ENCODE measurements at places on chromosomes 16 and 17. TPM values are rescaled to one million over a fixed set of nuclear protein-coding genes. Genes with fewer than 3 reads are reported as not detected.
A peak's percentile ranks its signal among the peaks of the same experiment; 100 is the strongest.

Gene CYGB
- 5.6 TPM for total RNA-seq

DNA sequence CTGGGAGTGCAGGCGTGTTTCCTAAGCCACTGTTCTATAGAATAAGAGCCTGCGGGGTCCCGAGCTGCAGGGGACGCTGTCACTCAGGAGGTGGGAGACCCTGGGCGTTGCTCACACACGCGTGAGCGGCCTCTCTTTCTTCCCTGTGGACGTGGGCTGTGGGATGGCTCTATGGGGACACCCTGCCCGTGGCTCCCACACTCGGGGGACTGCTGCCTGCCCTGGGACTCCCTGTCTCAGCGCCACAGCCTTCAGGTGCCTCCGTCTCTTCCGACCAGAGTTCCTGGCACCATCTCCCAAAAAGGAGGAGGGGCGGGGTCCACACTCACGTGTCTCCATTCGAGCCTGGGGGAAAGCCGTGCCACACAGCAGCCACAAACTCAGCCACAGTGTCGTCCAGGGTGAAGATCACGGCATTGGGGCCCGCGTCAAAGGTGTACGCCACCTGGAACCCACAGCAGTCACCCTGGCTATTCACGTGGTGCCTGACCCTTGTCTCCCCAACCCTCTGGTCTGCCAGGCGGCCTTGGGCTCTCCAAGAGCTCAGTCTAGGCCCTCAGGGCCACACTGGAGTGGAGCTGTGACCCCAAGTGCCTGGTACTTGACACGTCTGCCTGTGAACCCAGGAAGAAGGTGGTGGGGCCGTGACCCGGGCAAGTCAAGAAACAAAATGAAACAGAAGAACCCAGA lies 3.7 kb upstream of the CYBA start:
- no peak for DNase-seq

- DNase-seq: peak; percentile 90
Observed at GRCh38 chr17:61862975-61863800, at the start of gene BRIP1. BRIP1 (minus strand) TSS chr17:61863528; CDS start chr17:61861539, 1,989 bp downstream.

Gene TP53TG3F
- total RNA-seq: not detected

DNA sequence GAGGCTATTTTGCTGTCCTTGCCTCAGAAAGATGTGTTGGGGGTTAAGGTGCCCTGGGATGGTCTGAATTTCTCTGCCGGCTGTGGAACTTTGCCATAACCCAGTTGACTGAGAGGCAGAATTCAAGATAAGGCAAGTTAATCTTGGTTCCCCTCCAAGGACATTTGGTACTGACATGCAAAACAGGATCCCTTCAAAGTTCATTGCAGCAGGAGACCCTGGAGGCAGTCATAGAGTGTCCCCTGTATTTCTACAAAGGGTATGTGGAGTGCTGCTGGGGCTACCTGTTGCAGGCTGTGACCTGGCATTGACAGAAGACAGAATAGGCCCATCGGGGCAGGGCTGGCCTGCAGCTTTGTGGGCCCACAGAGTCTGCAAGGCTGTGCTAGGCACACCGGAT lies 135.6 kb upstream of the IRX3 start:
- DNase-seq: no peak

Gene KLHL10
- total RNA-seq: not detected

- DNase-seq: no peak
Observed at GRCh38 chr16:29986231-29986630, 9.2 kb downstream of the HIRIP3 start.

DNA sequence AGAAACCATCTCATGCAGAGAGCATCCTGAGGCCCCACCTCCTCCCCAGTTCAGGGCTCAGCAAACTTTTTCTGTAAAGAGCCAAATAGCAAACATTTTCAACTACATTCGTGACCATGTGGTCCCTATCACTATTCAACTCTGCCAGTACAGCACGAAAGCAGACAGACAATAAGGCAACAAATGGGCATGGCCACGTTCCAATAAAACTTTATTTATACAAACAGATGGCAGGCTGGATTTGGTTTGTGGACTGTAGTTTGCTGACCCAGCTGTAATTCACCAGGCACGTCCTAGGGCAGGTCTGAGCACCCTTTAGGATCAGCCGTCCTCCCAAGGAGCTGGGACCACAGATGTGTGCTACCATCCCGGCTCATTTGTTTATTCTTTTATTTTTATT lies 27.1 kb upstream of the GPRC5C start:
- DNase-seq: no peak

DNA sequence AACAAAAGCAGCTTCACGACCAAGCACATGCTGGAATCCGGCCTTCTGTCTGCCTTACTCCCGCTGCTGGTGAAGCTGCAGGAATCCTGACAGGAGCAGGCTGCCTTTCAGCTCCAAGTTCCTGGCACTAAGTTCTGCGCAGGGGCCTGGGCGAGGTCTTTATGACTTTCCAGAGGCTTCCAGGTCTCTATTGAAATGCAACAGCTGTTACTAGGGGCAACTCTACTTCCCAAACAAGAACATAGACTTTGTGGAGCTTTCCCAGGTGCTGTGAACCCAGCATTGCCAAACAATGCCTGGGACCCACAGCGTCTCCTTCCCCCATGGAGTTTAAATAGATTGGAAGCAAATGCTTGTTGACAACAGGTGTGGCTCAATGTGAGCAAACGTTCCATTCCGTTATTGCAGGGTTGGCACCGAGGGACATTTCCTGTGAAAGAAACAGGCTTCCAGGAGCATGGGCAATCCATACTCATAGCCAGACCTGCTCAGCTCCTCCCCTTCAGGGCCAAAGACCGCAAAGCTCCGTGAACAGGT lies 156.0 kb downstream of the CDH13 start:
- DNase-seq: peak; percentile 33

Gene TMEM114
- not detected for total RNA-seq

- DNase-seq: no peak
Observed at GRCh38 chr17:76550712-76551615, 11.1 kb downstream of the PRCD start.

Gene NXPH3
- 4.6 TPM for total RNA-seq

DNA sequence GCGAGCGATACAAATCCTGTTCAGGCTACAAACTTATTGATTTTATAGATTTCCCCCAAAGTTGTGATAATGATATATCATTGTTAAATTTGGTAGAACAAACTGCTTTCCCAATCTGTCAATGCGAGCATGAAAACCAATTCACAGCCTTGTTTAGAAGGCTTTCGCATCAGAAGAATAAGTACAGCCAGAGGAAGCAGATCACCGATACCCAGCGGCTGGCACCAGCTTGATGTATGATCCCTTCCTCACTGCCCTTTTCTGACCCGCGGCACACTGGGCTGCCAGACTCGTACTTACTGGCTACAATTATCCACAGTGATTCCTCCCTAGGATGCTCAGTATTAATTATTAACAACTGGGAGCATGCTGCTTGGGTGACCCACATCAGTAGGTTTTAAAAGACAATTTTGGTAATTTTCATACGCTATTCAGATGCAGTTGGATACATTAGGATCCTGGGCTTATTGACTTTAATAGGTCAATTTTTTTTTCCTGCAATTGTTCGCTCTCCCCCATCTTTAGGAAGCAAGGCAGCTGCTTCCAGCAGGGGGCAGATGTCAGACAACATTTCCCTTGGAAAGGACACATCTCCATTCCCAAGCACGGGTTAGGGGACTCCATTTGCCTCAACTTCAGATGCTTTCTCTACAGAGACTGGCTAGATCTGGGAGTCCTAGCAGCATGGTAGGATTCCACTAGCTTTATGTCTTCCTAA lies 582.7 kb upstream of the PSMD7 start:
- DNase-seq: no peak

Gene PABPN1L
- not detected for total RNA-seq

Gene KRTAP9-2
- not detected for total RNA-seq

- no peak for DNase-seq
Observed at GRCh38 chr16:29230671-29231096, 175.8 kb downstream of the NPIPB11 start.

- DNase-seq: no peak
Observed at GRCh38 chr17:56482229-56482628, 111.3 kb upstream of the NOG start.

Gene KRT9
- not detected for total RNA-seq

- DNase-seq: no peak
Observed at GRCh38 chr17:21373036-21373435, 3.1 kb upstream of the KCNJ12 start.

DNA sequence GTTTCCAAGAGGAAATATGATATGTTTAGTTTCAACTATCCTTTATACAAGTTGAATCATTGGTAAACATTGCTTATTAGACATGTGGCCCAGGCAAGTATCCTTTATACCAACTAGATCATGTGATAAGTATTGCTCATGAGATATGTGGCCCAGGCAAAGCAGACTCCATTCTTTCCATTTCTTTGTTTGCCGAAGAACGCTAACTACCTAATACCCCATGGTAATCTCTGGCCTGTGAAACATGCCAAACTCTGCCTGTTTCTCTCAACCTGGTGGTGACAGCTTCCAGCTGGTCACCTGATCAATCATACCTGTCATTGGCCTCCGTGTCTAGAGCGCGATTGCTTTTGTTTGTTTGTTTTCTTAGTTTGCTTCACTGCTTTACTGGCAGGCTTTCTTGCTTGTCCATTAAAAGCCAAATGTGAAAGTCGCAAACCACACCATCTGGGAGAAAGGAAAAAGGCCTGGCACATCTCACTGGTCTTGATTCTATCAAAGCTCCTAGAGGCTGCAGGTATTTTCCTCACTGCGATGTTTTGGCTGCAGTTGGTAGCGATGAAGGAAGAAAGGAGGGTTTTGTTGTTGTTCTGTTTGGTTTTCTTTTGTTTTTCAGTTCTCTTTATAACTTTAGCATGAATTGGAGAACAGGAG lies 686.2 kb downstream of the KCNJ2 start:
- DNase-seq: no peak

DNA sequence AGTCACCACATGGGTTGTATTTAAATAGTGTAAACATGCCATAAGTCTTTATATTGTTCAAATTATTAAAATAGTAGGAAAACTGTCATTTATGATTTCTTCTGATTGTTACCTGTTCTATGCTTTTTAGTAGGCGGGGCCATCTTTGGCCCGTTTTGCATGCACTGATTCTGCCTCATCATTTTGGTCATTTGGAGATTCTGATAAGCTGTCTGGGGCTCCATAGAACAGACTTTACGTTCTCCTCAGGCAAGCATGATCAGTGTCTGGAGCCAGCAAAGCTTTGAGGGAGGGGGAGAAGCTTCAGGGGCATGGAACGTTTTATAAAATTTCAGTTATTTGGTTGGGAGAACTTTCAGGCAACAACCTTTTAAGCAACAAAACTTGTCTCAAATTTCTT lies 8.8 kb downstream of the NDEL1 start:
- no peak for DNase-seq

DNA sequence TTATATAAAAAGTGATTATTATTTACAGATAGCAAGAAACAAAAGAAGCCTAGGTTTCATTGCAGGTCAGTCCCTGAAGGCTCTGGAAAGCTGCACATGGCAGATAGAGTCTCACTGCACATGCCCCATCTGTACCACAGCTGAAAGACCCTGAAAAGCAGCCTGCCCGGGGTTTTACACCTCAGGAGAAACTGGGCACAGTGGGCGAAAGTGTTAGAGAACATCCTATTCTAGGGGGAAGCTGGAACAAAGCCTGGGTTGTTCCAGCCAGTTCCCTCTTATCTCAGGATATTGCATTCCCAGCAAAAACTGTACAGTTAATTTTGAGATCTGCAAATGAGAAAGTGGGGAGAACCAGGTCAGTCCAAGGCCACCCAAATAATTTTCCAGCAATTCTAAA lies 419.7 kb downstream of the CNTNAP4 start:
- no peak for DNase-seq

DNA sequence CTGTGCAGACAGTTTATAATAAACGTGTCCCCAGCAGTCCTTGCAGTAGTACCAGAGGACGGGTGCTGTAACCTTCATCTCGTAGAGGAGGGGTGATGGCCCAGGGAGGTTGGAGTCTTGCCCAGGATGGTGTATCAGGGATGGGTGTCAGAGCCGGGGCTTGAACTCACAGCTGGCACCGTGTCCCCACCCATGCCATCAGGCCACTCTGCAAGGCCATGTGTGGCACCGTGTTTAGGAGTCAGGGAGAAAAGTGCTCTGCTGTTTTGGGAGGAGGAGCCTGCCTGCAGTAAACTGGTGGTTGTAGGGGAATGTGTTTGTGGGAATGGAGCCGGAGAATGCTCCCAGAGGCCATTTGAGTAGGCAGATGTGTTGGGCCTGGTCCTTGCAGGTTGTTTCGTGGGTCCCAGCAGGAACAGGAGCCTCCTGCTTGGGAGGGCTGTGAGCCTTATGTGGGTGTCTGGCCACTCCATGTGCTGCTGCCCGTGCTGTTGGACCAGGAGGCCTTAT lies 1.7 kb downstream of the ADORA2B start:
- DNase-seq: no peak

DNA sequence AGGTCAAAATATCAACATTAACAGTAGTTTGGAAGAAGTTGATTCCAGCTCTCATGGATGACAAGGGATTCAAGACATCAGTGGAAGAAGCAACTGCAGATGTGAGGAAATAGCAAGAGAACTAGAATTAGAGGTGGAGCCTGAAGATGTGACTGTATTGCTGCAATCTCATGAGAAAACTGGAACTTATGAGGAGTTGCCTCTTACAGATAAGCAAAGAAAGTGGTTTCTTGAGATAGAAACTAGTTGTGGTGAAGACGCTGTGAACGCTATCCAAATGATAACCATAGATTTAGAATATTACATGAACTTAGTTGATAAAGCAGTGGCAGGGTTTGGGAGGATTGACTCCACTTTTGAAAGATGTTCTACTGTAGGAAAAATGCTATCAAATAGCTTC lies 67.8 kb downstream of the GOSR1 start:
- no peak for DNase-seq

GRCh38 chr17:47131761-47132160 lies 57.3 kb downstream of the CDC27 start:
- no peak for DNase-seq

Gene ZNF469
- 0.73 TPM for total RNA-seq

Gene MT1A
- not detected for total RNA-seq

GRCh38 chr17:74713171-74713755 lies 540 bp upstream of the CD300LF start:
- DNase-seq: no peak

DNA sequence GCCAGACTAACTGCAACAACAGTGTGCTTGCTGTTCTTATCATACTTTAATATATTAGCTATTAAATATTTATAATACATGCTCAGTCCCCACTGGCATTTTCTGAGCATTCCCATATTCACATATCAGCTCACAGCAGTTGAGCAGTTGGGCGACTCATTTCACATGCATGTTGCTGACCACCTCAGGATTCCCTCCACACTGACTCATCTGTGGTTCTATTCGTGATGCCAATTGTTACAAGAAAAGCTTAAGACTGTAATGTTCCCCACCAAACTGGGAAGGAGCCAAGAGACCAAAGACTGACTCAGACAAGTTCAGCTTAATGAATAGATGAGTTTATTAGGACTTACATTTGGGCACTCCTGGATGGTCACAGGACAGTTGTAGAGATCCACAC lies 100.3 kb upstream of the KIF2B start:
- DNase-seq: no peak

- no peak for DNase-seq
Observed at GRCh38 chr16:86639354-86639753, 61.0 kb downstream of the FOXL1 start.
